ENCODE measurements at places on chromosomes 13 and 19.

GRCh38 chr19:7529246-7529600 lies 6.3 kb upstream of the PNPLA6 start:
- DNase-seq: no peak

DNA sequence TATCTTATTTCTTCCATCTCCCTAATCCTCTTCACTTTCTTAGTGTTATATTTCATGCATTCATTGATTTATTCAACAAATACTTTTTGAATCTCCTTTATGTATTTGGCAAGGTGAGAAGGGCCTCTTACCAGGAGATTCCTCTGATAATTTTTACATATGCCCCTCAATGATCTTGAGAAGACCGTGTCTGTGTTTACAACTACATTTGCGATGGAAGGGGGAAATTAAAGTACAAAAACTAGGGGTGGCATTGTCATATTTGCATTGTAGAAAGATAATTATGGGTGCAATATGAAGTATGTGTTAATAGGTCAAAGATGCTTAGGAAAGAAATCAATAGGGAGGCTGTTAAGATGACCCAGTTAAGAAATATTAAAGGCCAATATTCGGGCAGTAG lies 1108.4 kb upstream of the MIR17HG start:
- DNase-seq: no peak

DNA sequence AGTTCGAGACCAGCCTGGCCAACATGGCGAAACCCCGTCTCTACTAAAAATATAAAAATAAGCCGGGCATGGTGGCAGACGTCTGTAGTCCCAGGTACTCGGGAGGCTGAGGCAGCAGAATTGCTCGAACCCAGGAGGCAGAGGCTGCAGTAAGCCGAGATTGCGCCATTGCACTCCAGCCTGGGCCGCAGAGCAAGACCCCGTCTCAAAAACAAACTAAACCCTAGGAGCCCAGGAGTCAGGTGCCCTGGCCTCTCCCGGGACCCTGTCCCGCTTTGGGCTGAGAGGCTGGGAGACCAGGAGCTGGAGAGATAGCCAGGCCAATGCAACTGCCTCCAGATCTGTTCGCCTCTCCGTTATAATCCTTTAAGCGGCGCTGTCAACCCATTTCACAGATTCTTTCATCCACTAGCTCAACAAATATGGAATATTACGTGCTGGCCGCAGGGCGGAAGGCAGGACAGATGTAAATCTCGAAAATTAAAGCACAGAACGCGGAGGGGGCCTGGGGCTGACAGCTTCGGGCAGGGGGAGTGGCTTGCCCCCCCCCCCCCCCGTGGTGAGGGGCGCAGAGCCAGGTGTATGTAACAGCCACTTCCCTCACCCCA lies 5.3 kb upstream of the MYBPC2 start:
- DNase-seq: no peak

DNA sequence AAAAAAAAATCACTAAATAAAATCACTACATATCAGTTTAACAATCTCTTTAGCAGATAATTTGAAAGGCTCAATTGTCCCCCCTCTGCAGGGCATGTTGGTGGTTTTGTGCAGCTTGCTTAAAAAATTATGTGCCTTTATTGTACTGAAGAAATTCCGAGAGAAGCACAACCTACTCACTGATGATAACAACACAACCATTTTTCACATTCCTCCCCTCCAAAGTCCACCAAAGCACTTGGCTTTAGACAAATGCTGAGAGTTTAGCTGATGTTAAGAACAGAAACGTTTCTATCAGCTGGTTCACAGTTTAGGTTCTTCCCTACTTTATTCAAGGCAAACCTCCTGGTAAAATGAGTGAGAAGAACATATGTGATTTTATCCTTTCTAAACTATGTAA lies 923 bp downstream of the DOCK9 start:
- no peak for DNase-seq

DNA sequence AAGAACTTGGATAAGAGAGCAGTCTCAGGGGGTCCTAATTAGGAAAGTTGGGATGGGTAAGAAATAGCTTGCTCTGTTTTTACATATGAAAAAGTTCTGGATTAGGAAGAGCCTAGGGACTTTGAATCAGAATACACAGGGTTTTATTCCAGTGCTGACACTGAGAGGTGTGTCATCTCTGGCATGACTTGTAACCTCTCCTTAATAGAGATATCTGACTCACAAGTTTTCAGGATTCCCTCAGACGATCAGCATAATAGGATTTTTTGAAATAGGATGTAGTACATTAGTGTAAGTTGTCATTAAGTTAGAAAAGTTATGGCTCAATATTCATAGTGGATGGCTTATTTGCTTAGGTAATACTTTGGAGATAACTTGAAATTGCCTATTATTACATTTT lies 555.2 kb upstream of the MIR17HG start:
- DNase-seq: no peak

DNA sequence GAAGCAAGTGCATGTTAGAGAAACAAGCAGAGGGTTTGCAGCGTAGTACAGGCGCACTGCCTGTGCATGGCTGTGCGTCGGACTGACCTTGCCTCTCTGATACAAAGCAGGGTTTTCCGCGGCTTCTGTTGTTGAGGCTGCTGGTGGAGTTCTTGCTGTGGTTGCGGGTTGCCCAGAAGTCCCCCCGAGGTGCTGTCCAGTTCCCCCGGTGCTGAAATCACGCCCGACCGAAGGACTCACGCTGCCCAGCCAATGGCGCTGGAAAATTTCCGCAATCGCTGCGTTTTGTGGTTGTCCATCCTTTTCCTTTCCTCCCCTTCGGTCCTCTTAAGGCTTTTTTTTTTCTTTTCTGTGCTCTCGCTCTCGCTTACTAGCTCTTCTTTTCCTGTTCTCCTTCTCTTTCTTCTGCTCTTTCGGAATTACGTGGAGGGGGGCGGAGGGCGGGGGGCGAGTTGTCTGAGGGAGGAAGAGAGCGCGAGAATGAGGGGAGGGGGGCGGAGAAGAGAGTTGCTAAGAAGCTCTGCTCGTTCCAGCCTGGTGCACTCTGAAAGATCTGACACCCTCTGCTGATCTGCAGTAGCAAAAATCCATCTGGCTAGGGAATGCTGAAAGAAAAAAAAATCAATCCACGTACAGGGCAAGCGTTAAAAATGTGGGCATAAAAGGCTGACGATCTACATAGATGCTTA lies at the start of gene SLITRK1:
Gene SLITRK1 (minus strand): TSS at position 558 of the 689 bp plus-strand sequence. CDS start 967 bp downstream, outside the sequence.
- no peak for DNase-seq

- no peak for DNase-seq
Measured at GRCh38 chr19:36097036-36097435, 13.9 kb upstream of the OVOL3 start.

DNA sequence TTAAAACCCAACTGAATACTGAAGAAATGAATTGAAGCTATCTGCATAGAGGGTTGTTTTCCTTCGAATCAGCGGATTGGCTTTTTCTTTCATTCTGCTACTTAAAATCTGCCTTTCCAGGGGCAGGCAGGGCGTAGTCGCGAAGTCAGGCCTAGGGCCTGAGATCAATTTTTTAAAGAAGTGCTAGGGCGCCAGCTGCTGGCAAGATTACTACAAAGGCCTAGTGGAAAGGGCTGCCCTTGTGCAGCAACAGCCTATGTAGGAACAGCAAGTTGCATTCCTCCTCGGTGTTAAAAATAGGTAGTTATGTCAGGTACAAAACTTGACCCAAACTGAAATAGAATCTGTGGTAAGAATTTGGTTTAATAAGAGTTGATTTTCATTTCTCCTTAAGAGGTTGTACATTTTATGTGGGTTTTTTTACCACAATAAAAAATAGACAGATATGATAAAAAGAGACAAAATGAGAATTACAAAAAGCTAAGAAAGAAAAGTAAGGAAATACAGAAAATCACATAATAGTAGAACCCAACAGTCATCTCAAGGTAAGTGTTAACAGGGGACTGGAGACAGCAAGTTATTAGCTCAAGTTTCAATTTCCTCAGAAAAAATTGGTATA lies 9.5 kb upstream of the URAD start:
- no peak for DNase-seq

DNA sequence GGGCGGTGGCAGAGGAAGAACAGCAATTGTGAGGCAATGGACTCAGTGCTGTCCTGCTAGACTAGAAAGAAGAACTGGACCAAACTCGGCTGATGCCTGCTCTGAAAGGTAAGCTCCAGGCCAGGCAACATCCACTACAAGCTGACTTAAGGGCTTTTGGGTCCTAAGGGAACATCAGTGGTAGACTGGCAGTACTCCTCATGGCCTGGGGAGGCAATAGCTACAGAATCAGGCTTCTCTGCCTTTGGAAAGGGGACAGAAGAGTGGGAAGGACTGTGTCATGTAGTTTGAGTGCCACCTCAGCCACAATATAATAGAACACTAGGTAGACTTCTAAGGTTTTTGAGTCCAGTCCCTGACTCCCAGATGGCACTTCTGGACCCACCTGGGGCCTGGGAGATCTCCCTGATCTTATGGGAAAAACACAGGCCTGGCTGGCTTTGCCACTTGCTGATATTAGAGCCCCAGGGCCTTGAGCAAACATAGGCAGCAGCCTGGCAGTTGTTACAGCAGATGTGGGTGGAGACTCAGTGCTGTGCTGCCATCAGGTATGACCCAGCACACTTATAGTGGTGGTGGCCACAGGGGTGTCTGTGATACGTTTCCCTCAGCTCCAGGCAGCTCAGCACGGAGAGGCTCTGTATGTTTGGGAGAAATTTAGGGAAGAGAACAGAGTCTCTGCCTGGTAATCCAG lies 9.2 kb upstream of the CLC start:
- DNase-seq: no peak

DNA sequence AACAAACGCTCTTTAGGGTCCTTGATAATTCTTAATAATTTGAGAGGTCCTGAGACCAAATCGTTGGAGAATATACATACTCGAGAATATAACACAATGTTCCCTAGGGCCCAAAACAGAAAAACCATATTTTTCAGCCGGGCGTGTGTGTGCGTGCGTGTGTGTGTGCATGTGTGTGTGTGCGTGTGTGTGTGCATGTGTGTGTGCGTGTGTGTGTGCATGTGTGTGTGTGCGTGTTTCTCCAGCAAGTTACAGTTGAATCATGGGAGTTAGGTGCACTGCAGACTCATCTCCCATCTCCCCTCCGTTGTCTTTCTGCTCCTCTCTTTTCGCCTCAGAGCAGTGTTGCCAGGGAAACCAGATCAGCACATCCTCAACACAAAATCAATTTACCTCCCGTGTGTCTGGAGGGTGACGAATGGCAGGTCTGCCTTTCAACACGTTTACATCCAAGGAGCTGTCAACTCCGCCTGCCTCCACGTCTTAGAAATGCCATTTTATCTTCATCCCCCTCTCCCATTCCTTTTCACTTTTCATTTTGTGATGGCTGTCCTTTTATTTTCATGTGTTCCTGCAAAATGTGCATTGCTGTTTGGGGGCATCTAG lies 8.3 kb upstream of the PNMA8B start:
- no peak for DNase-seq

DNA sequence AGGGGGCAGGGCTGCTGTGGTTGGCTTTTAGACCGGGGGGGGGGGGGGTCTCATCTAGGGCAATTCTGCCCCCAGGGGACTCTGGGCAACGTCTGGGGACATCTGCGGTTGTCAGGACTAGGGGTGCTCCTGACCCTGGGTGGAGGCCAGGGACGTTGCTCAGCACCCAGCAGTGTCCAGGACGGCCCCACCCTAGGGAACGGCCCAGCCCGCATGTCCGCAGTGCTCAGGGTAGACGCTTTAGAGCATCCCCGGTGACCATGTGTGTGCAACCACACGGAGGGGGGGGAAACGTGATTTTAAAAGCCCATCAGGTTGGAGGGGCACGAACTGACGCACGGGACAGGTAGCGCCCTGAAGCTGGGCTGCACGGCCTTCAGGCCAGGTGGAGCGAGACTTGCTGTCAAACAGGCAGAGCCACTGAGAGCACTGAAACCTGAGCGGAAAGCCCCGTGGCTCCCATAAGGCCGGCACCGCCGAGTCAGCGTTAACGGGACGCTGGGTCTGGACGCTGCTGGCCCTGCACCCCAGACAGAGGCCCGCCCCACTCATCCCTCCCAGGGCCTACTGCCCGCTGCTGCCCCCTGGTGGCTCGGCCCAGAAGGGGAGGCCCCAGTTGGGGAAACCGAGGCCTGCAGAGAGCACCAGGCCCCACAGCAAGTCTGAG lies 8.3 kb downstream of the CACTIN start:
- no peak for DNase-seq

DNA sequence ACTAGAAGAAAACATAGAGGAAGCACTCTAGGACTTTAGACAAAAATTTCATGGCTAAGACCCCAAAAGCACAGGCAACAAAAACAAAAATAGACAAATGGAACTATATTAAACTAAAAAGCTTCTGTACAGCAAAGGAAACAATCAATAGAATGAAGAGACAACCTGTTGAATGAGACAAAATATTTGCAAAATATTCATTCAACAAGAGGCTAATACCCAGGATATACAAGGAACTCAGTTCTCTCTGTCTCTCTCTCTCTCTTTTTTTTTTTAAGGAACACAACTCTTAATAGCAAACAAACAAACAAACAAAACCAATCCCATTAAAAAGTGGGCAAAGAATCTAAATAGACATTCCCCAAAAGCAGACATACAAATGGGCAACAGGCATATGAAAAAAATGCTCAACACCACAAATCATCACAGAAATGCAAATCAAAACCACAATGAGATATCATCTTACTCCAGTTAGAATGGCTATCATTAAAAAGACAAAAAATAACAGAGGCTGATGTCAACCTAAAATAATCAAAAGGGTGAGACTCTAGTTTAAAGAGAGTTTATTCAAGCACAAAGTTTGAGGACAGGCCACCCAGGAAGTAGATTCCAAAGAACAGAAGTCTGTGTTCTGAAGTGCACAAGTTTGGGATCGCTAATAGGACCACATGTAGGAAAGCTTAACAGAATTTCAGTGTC lies 27.1 kb upstream of the SLC7A9 start:
- DNase-seq: no peak

GRCh38 chr13:47166336-47166735 lies 269.5 kb upstream of the HTR2A start:
- DNase-seq: no peak

DNA sequence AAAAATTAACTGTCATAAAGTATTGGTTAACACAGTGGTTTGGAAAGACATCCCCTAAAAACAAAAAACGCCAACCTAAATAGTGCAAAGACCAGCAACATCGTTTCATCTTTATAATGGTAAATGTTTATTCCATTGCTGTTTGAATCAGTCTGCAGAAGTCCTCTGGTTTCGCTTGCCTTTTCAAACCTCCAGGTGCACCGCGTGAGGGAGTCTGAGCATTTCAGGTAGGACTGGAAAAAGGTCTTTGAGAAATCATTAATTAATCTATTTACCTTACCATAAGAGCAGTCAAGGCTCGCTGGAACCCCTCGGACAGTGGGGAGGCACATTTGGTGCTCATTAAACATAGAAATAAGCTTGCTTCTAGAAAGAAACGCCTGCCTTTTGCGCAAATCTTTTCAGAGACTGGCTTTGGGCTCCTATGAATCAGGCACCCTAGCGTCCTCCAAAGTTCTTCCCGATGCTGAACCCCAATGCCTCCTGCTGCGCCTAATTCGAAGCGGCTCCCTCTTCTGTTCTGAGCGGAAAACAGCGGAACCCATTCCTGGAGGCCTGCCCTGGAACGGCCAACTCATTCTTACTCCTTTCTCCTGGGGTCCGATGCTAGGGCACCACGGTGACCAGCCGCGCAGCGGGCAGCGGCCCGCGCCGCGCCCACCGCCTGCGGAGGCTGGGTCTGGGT lies 951 bp upstream of the MTUS2 start:
- no peak for DNase-seq

- DNase-seq: no peak
Measured at GRCh38 chr13:98978280-98978679, 416 bp upstream of the DOCK9 start.

Data from thoracic aorta (tissue), 2 donors.